ENCODE measurements at places on chromosomes 12 and 14. TPM values are rescaled to one million over a fixed set of nuclear protein-coding genes. Genes with fewer than 3 reads are reported as not detected.

- no peak for DNase-seq
Measured at GRCh38 chr12:57216014-57216911, at the start of gene NXPH4. Gene NXPH4, plus strand, starts transcription at chr12:57216794. Its CDS starts 176 bp downstream, at chr12:57216970.

DNA sequence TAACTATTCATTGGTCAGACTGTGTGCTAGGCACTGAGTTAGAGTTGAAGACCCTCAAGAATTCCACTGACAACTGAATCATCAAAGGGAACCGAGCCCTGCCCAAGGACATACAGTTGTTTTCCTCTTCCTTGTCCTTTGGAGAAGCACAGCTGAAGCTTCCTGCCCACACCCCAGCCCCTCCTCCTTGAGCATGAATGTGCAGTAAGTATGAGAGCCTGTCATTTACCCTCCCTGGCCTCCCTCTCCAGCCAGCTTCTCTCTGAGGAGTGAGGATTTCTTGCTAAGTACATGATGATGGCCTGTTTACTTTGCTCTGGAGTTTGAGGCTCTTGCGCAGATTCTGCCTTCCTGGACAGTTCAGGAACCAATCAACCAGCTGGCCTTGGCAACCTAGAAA, 235.2 kb downstream of the CACNA1C start:
- DNase-seq, result no peak

Gene TMEM119
- total RNA-seq, result 10.6 TPM

Gene PRPH
- 6.3 TPM for total RNA-seq

DNA sequence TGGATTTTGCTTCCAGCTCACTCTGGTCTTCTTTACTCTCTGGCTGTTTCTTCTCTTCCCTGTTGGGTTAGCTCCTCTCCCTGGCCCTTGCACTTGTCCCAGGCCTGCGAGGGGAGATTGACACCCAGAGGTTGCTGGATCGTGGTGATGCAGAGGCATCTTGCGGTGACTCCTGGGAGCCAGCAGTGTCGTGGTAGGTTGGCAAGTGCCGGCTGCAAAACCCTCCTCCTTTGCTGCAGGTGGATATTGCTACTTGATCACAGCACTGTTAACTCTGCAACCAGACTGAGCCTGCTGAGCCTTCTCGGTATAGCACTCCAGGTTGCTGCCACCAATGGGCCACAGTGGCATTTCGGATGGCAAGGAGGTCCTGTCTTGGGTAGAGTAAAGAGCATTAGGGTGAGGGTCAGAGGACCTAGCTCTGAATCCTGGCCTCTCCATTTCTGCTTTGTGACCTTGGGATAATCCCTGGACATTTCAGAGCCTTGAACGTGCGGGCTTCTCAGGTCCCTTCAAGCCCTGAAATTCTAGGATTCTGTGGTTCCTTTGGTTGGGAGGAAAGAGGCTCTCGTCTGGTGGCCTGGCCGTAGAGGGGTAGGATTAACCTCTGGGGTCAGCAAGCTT, 87.4 kb downstream of the TSPAN9 start:
- no peak for DNase-seq

GRCh38 chr12:80015660-80016059, 80.8 kb upstream of the PPP1R12A start:
- no peak for DNase-seq

Gene TMCC3
- 6.1 TPM for total RNA-seq

- DNase-seq, result no peak
Measured at GRCh38 chr12:62844915-62845314, 90.0 kb downstream of the PPM1H start.

Gene CLEC4D
- not detected for total RNA-seq

- no peak for DNase-seq
Measured at GRCh38 chr12:122100568-122100967, 22.0 kb downstream of the MLXIP start.

Gene SYNDIG1L
- total RNA-seq, result 0.26 TPM

GRCh38 chr12:54579258-54579657, 9.2 kb downstream of the PPP1R1A start:
- DNase-seq, result no peak

Gene ANGEL1
- 22.2 TPM for total RNA-seq

- peak; percentile 76 for DNase-seq
Measured at GRCh38 chr12:124506145-124506831, 61.1 kb downstream of the NCOR2 start.

DNA sequence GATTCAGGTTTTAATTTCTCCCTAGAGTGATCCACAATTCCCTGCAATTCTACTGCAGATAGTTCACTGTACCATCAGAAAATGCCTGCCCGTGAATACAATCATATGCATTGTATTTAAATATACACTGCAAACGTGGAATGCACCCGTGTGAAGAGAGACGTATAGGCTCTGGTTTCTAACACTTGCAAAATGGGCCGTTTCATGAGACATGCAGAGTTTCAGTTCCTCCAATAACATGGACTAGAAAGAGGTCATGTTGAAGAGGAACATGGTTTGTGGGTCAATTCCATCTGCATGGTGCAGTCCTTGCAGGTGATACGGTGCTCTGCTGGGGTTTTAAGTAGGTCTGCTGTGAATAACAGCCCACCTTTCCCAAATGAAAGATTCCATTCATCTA, 373.3 kb downstream of the TMEM132D start:
- no peak for DNase-seq

All from mucosa of gallbladder (tissue), 1 donor.